ENCODE measurements at places on chromosomes 5 and 9. TPM values are rescaled to one million over a fixed set of nuclear protein-coding genes. Genes with fewer than 3 reads are reported as not detected.

Gene CCNJL
- 13.7 TPM for total RNA-seq

Gene PFN3
- total RNA-seq = not detected

Gene CD14
- 3.8 TPM for total RNA-seq

Gene SPINK13
- not detected for total RNA-seq

Gene SOHLH1
- total RNA-seq = not detected

Gene IL17B
- total RNA-seq = not detected

Gene ZNF462
- total RNA-seq = 5.6 TPM

Gene RASGRF2
- 2.1 TPM for total RNA-seq

Gene GCNT4
- 0.46 TPM for total RNA-seq

Gene MARCHF3
- 0.96 TPM for total RNA-seq

Gene ADAMTS6
- 0.08 TPM for total RNA-seq

Gene SPRY4
- total RNA-seq = 5.4 TPM

Gene PCDHGA5
- 0.18 TPM for total RNA-seq

Gene RPL35
- total RNA-seq = 3,129 TPM

Gene LMX1B
- total RNA-seq = 1.6 TPM

Gene CTNND2
- total RNA-seq = not detected

Gene RELL2
- 3.7 TPM for total RNA-seq

Gene INSL4
- 13.9 TPM for total RNA-seq

Gene NUTM2G
- not detected for total RNA-seq

Gene SH3GL2
- total RNA-seq = 0.17 TPM

Gene CAMK4
- not detected for total RNA-seq

Gene CNOT8
- total RNA-seq = 39.8 TPM

Gene STPG3
- total RNA-seq = not detected

Gene PALM2AKAP2
- 0.49 TPM for total RNA-seq

Gene PPP1R26
- total RNA-seq = 19.4 TPM

Gene ACTBL2
- total RNA-seq = 0.07 TPM

Gene TMEM203
- 43.2 TPM for total RNA-seq

Gene SH2D3C
- total RNA-seq = not detected

Gene LRRTM2
- total RNA-seq = not detected

Gene SCGB3A1
- total RNA-seq = not detected

Gene C9orf43
- 0.69 TPM for total RNA-seq

Gene PTGS1
- total RNA-seq = 1.3 TPM

Gene ANKRD34B
- not detected for total RNA-seq

Gene IL3
- not detected for total RNA-seq

Gene ZNG1C
- 53.1 TPM for total RNA-seq

Gene ZDHHC11
- 14.6 TPM for total RNA-seq

Gene PPIC
- total RNA-seq = 17.8 TPM

Gene FAM78A
- total RNA-seq = 0.22 TPM

Gene SLC4A9
- total RNA-seq = not detected

Gene REXO4
- 39.0 TPM for total RNA-seq

Gene TNFAIP8
- total RNA-seq = 23.3 TPM

Gene IGIP
- 0.90 TPM for total RNA-seq

Gene SELENOP
- not detected for total RNA-seq

Gene ZNF618
- total RNA-seq = 10.5 TPM

Gene SPATA31E1
- total RNA-seq = not detected

Gene SFXN1
- total RNA-seq = 97.7 TPM

Gene SVEP1
- 1.6 TPM for total RNA-seq

All from A549 treated with RU486 at 1 μM for 4 hours (cell line).